Effector memory CD4-positive, alpha-beta T cell (primary cell): ENCODE measurements at places on chromosomes 7 and 10.

GRCh38 chr7:2299131-2299829 lies 15.0 kb downstream of the SNX8 start:
- DNase-seq, result no peak

GRCh38 chr7:7131273-7131672 lies 51.1 kb upstream of the C1GALT1 start:
- DNase-seq, result no peak

DNA sequence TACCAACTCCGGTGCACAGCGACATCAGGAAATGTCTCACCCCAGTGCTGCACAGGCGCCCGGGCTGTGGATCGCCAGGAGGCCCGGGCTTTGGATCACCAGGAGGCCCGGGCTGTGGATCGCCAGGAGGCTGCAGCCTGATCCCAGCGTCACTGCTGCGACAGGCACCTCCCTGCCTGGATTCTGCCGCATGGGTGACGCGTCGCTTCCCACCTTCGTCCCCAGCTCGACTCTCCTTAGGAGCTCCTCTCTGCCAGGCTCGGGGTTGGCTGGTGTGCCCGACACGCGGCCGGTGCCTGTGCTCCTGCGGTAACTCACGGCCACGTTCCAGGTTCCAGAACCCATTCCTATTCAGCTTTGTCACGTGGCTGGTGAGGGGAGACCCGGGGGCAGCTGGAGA lies 257.5 kb downstream of the DNAJB6 start:
- no peak for DNase-seq

DNA sequence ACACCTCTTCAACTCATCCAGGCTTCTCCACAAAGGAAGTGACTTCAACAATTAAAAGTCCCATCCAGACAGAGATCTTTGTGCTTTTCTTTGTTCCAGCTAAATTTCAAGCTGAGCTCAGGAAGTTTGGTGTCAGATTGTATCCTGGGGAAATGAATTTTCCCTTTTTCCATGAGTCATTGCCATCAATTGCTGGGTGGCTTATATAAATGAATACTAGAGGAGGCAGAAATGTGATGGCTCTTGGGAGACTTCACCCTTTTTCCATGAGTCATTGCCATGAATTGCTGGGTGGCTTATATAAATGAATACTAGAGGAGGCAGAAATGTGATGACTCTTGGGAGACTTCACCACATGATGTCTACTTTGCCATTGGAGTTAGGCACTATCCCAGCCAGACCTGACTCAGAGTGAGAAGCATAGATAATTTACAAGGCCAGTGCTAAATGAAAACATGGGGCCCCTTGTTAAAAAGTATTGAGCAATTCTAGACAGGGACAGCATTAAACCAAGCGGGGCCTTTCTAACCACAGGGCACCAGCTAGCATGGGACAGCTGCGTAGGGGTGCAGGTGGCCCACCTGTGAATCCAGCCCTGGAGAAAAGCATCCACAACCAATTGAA lies 339.2 kb upstream of the PODXL start:
- DNase-seq, result no peak

DNA sequence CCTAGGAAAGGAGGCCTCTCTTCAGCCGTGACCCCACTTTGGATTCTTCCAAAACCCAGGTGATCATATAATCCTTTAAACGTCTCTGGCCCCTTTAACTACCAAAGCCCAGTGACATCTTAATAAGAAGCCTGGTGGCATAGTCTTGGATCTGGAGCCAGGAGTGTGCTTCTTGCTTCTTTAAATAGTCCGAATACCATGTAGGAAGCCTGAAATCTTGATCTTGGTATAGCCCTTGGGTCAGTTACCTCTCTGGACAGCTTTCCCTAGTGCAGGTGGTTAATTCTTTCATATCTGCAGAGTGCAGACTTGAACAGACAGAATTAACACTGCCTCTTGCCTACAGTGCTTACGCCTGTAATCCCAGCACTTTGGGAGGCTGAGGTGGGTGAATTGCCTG lies 138.6 kb upstream of the EFCAB10 start:
- no peak for DNase-seq
